ENCODE measurements at places on chromosomes 5 and 9.

GRCh38 chr5:139698490-139699146 is 50.5 kb downstream of the CXXC5 start:
- no peak for DNase-seq

DNA sequence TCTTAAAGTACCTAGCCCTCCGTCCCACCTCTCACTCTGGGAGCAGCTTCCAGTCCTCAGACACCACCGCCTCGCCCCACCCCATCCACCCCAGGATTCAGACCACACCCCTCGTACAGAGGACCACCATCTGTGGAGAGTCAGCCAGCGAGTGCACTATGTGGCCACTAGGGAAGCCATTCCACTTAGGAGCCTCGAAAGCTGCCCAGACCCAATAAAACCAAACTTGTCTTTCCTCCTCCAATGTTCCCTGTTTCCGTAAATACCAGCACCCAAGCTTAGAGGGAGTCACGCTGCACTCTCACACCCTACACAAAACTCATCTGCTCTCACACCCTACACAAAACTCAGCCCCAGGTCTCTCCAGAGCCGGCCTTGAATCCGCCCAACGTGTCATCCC is 1.9 kb downstream of the GCNT4 start:
- no peak for DNase-seq

DNA sequence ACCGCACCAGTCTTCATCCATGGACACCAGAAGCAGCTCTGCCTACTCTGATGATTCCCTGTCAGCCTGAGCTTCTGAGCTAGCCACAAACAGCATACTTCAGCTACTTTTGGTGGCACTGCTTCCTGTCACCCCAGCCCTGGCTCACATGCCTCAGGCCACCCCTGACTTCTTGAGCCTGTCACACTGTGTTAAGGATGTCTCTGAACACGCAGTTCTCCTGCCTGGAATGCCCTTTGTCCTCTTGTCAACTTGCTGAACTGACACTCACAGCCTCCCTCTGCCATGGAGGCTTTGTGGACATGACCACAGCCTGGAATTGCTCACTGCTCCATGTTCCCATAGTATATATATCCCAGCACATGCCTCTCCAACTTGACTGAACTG is 7.2 kb downstream of the MACROH2A1 start:
- DNase-seq, result no peak

- DNase-seq, result no peak
Measured at GRCh38 chr5:134257176-134257575, 31.3 kb upstream of the PPP2CA start.

- no peak for DNase-seq
Measured at GRCh38 chr9:14320271-14321181, 6.6 kb upstream of the NFIB start.

- no peak for DNase-seq
Measured at GRCh38 chr9:89842267-89842768, 237.5 kb downstream of the GADD45G start.

- DNase-seq, result no peak
Measured at GRCh38 chr5:115962565-115963402, 509 bp downstream of the LVRN start.

- no peak for DNase-seq
Measured at GRCh38 chr9:133135146-133135745, 14.2 kb upstream of the RALGDS start.

- DNase-seq, result no peak
Measured at GRCh38 chr5:146840016-146840415, 38.5 kb downstream of the PPP2R2B start.

- no peak for DNase-seq
Measured at GRCh38 chr9:20441711-20442423, 180.4 kb downstream of the MLLT3 start.

GRCh38 chr5:138953387-138954256 is 78.5 kb upstream of the LRRTM2 start:
- DNase-seq, result no peak

GRCh38 chr5:149046196-149046829 is 16.5 kb downstream of the SH3TC2 start:
- no peak for DNase-seq

- DNase-seq, result no peak
Measured at GRCh38 chr5:130077007-130077406, 172.7 kb downstream of the CHSY3 start.

DNA sequence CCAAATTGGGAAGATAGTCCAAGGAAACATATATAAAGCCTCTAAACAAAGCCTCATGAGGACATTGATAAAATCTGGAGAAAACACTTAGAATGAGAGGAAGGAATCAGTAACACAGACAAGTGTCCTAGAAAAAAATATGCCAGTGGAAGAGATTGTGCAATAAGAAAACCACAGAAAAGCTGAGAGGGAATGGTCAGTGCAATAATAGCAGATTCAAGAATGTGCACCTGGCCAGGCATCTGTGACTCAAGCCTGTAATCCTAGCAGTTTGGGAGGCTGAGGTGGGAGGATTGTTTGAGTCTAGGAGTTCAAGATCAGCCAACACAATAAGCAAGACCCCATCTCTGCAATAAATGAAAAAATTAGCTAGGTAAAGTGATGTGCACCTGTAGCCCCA is 691.2 kb upstream of the CDH6 start:
- no peak for DNase-seq

DNA sequence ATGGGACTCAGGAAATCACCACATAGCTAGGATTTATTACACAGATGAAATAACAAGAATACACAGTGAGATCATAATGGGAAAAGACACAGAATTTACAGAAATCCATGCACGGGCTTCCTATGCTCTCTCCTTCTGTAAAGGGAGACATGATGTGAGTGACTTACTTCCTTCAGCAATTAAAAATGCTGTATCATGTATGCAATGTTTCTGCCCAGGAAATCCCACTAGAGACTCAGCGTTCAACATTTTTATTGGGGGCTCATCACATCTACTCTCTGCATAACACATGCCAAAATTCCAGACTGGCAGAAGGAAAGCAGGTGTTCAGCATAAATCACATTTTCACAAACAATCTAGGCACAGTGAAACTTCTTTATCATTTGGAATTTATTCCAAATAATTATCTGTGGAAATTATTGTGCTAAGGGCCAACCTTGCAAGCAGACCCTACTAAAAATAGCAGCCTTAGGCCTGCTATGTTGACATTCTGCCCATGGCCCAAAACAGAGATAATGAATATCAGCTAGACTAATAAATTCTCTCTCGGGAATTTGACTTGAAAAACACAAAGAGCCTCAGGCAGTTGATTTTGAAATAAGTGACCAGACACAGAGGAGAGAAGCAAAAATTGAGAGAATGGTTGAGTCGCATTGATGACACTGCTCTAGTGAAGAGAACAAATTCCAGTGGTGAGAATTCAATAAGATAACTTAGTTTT is 31.4 kb upstream of the SELENOP start:
- DNase-seq, result no peak

DNA sequence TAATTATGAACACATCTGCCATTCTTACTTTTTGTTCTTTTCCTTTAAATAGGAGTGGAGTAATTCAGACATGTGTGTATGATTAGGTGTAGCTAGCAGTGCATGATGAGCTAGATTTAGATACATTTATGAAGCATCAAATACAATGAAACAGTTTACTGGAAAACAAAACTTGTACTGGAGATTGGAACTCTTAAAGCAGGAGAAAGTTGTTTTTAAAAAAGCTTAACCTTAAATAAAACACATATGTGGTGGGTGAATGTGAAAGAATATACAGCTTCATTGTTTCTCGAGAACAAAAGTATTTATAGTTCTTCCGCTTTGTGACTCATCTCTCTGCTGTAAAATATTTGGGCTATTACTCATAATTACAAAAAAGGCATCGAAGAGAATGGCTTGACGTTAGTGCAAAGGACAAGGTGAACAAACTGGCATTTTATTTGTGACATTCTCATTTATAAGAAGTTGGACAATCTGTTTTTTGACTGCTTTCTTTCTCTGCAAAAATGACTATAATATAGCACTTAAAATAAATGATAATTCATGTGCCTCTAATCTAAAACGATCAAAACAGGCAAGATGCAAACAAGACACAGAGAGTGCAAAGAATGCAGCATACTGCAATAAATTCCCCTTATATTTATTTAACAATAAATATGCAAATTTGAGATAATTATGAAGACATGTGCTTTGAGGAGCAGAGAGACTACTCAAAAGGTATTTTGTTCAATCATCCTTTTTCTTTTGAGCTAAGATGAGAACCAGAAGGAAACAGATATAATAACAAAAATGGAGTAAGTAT is 478.8 kb downstream of the CETN3 start:
- DNase-seq, result no peak

DNA sequence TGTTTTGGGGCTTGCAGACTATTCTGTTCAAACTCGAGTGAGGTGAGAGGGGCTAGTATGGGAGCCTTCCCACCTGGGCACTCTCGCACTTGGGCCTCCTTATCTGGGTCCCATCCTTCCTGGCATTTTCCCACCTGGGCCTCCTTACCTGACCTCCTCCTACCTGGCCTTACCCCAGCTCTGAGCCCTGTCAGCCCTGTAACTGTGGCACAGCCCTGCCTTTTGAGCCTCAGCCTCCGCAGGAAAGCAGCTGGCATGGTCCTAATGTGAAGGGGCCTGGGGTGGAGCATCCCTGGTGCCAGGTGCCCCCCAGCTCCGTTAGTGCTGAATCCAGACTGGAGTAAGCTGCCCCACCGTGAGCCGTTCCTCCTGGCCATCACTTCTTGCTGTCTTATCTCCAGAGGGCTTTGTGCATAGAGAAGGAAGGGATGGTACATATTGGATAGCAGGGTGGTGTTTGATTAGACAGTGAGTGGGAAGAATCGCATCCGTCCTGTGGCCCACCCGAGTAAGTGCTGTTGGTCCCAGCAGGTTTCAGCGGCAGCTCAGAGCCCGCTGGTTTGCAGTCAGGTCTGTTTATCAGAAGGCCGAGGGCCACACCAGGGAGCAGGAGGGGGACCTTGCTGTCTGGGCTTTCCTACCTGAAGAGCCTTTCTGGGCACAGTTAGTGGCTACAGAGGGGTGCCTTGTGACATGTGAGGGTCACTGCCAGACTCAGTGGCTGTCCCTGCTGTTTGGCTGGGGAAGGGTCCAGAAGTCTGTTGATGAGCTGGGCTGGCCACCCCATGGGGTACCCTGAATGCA is 76.5 kb downstream of the WNK2 start:
- no peak for DNase-seq

DNA sequence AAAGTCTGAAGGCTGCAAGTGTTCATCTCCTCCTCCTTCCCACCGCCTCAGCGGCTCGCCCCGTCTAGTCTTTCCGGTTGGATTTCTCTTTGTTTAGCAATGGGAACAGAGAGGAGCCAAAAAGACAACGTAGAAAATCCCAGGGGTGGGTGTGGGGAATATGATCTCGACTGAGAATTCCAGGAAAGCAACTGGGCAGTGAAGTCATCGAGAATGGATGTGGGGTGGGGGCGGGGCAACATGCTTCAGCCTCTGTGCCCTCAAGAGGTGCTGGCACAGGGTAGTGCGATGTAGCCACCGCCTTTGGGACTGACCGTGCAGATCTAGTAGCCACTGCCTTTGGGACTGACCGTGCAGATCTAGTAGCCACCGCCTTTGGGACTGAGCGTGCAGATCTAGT is 12.9 kb downstream of the MSX2 start:
- DNase-seq, result no peak

All from cerebellar nuclear complex (tissue), 1 donor.